Transverse colon (tissue), 4 donors: ENCODE measurements at places on chromosomes 12 and 14. TPM values are rescaled to one million over a fixed set of nuclear protein-coding genes. Genes with fewer than 3 reads are reported as not detected.

The TAS2R30 gene
- 1.4 TPM for total RNA-seq

The MAP3K9 gene
- 8.2 TPM for total RNA-seq

The NCKAP5L gene
- total RNA-seq: 5.1 TPM

The CD163L1 gene
- 3.0 TPM for total RNA-seq

GRCh38 chr12:122449317-122449716 is 26.8 kb upstream of the CLIP1 start:
- H3K27me3 ChIP-seq: no peaks in the 10 kb centered on the region
- H3K36me3 ChIP-seq: no peaks in the 10 kb centered on the region
- no peak overlapping the region for H3K27ac ChIP-seq

DNA sequence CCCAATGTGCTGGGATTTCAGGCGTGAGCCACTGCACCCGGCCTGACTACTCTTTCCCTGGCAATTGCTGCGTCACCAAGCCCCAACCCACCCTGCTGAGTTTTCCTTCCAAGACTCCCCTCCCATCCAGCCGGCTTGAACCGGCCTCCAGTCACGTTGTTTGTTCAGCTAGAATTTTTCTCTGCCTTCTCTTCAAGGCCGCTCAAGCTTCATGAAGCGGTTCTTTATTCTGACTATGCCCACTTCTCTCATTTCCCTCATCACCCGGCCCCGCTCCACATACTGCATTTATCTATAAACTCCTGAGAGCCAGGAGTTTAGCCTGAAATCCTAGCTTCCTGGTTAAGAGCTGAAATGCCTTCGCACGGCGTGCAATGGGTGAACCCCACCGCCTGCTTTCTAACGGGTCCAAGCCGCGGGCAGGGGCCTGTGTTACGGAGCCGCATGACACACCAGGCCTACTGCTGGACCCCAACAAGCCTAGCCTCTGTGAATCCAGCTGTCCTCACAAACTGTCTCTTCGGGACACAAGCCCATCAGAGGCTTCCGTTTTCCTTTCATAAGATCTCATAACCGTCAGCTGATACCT is 999 bp upstream of the DCAF4 start:
- no peak overlapping the region for H3K27ac ChIP-seq
- DNase-seq: no peak
- H3K36me3 ChIP-seq: no peaks in the 10 kb centered on the region
- no peaks in the 10 kb centered on the region for H3K4me1 ChIP-seq

- no peak for DNase-seq
- H3K4me1 ChIP-seq: no peaks in the 10 kb centered on the region
- H3K27ac ChIP-seq: no peak overlapping the region
- H3K27me3 ChIP-seq: no peaks in the 10 kb centered on the region
Observed at GRCh38 chr12:119114294-119114693, 64.4 kb upstream of the HSPB8 start.

DNA sequence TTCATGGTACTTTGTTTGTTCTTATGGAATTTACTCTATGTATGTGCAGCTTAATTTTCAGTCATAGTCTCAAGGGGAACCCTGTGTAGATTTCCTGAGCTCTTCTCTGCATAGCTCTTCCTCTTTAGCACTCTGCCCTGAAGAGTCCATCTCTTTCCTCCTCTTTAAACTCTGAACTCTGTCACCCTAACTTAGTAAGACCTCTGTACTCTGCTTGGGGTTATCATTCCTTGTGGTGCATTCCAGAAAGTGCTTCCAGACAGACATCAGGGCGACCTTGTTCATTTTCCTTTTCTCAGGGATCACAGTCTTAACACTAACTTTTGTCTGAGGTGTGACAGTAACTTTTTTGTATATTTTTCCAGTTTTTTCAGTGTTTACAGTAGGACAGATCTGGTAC is 179.3 kb downstream of the RAD51B start:
- H3K27me3 ChIP-seq: no peaks in the 10 kb centered on the region
- no peaks in the 10 kb centered on the region for H3K4me1 ChIP-seq
- no peak overlapping the region for H3K27ac ChIP-seq
- no peaks in the 10 kb centered on the region for H3K36me3 ChIP-seq
- no peak for DNase-seq

- H3K4me3 ChIP-seq: no peak overlapping the region
- no peak overlapping the region for H3K27ac ChIP-seq
- no peaks in the 10 kb centered on the region for H3K36me3 ChIP-seq
Observed at GRCh38 chr14:82897469-82898308, 1364.0 kb upstream of the SEL1L start.

DNA sequence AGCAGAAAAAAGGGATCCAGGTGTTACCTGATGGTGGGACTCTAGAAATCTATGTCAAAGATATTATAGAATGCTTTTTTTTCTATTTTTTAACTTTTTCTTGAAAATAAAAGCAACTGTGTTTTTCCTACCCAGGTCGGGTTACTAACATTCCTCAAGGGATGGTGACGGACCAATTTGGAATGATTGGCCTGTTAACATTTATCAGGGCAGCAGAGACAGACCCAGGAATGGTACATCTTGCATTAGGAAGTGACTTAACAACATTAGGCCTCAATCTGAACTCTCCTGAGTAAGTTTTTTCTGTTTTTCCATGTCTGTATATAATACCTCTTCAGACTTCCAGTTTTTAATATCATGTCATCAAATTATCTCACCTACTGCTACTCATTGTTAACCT is 27.6 kb upstream of the KCNMB4 start:
- no peaks in the 10 kb centered on the region for H3K27me3 ChIP-seq
- peaks cover 61% of the 10 kb centered on the region for H3K36me3 ChIP-seq
- no peak for DNase-seq
- no peak overlapping the region for H3K4me3 ChIP-seq
- H3K4me1 ChIP-seq: no peaks in the 10 kb centered on the region
- no peak overlapping the region for H3K27ac ChIP-seq

DNA sequence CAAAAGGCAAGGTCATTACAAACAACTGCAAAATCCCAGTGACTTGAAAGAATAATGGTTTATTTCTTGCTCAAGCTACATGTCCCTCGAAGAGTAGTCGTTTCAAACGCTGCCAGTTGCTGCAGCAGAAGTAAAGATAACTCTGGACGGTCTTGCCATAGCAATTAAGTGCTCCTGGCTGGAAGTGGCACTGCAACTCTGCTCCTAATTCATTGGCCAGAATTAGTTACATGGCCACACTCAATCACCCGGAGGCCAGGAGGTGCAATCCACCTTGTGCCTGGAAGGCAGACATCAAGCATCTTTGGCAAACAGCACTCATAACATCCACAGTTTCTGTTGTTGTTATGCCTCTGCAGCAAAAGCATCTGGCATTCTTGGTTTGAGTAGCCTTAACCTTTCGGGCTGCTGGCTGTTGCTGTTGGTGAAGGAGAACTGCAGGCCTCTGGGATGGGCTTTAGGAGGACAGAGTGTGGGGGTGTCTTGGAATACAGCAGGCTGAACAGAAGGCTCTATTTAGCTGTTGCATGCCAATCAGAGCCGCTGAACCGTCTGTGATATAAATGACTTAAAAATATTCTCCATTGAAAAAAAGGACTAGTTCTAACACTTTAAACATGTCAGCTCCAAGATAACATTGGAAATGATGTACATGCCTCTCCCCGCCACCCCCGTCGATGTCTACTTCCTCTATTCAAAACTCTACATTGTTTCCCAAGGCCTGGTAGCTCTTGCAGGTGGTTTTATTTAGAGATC is 123.5 kb upstream of the DYRK2 start:
- DNase-seq: no peak
- no peaks in the 10 kb centered on the region for H3K36me3 ChIP-seq
- H3K27me3 ChIP-seq: no peaks in the 10 kb centered on the region
- no peak overlapping the region for H3K27ac ChIP-seq
- H3K4me3 ChIP-seq: no peak overlapping the region

DNA sequence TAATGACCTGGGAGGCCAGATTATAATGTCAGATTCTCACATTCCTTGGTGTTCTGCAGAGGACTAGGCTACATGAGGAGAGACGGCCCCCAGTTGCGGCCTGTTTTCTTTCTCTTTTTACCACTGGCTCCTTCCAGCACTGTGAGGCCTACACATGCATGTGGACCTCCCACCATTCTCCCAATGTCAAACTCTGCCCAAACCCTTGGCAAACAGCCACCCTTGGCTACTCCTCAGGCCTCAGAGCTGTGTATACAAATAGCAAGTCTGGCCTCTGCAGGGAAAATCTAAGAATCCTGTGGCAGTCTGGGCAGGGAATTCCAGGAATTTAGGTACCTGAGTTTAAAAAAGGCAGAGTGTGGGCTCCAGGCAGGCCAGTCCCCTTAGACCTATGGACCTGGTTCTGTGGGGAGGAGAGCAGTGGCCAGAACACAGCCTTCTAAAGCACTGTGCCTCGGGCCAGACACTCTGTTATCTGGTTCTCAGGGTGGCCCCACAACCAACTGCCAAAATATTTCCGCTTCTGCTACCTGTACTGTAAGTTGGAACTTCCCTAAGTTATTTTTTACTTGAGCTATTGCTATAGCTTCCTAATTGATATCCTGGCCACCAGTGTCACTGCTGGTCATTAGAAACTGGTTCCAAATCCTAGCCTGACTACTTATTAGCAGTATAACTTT is 19.9 kb upstream of the NEDD1 start:
- H3K27ac ChIP-seq: no peak overlapping the region
- H3K36me3 ChIP-seq: no peaks in the 10 kb centered on the region
- peaks cover 2% of the 10 kb centered on the region for H3K4me1 ChIP-seq
- no peak for DNase-seq
- H3K4me3 ChIP-seq: no peak overlapping the region
